GM12891 (cell line): ENCODE measurements at places on chromosomes 6 and 20.
A peak's percentile ranks its signal among the peaks of the same experiment; 100 is the strongest.

DNA sequence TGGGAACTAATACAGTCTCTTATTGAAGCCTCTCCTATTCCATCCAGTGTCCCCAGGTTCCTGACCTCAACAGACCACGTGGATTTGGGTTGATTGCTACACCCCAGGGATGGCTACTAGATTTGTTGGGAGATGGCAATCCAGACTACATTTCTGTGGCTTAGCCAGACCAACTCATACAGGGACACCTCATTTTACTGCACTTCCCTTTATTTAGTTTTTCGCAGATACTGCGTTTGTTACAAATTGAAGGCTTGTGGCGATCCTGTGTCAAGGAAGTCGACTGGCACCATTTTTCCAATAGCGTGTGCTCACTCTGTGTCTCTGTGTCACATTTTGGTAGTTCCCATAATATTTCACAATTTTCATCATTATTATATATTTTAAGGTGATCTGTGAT lies 10.3 kb upstream of the MTRF1L start:
- no peak for DNase-seq

DNA sequence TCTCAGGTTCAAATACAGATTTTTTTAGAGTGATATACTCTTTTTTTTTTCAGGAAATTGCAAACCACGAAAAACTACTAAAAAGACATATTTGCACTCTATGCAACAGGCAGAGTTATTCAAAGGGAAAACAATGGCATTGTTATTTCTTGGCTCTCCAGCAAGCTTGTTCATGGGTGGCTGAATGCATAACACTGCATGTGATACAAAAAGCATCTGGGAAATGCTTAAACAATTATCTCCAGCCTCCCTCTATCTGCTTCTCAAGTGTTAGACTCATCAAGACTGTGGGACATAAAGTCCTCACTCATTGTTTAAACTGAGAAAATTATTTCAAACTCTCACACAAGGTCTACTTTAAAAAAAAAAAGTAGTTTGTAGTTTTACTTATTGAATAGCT lies 7.3 kb upstream of the COL12A1 start:
- DNase-seq: no peak

DNA sequence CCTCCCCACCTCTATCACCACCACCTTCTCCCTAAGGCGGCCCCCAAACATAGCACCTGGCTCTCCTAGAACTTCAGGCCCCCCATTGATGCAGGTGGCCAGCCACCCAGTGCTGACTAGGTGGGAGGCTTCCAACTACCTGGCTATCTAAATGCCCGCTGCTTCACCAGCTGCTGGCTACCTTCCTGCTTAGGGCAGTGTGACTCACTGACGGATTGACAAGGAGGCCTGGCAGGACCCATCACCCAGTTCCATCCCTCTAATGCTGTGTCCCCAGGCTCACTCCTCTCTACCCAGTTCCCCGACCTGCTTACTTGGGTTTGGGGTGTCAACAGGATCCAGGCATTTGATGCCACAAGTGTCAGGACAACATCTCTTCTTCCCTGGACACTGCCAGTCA lies 1.1 kb downstream of the SLPI start:
- no peak for DNase-seq

- DNase-seq: no peak
These were observed 250.7 kb upstream of the JARID2 start for GRCh38 chr6:14995208-14995607.

- no peak for DNase-seq
These were observed 53.0 kb downstream of the SMOC2 start for GRCh38 chr6:168493976-168494375.

DNA sequence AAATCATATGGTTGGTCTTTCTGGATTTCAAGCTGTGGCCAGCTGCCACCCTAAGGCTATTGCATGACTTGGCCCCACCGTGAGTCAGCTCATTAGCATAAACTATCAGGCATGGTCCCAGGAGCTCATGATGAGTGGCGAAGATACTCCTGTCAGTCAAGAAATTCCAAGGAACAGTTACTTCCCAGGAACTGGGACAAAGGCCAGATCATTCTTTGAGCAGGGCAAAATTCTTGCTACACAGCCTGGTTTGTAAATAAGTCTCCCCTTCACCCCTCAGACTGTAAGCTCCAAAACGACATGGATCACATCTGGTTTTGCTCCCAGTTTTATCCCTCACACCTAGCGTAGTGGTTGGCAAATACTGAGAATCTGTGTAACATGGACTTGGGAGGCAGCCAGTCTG lies 33.0 kb upstream of the KIAA1586 start:
- no peak for DNase-seq

GRCh38 chr20:22429175-22430153 lies 154.9 kb downstream of the FOXA2 start:
- no peak for DNase-seq

DNA sequence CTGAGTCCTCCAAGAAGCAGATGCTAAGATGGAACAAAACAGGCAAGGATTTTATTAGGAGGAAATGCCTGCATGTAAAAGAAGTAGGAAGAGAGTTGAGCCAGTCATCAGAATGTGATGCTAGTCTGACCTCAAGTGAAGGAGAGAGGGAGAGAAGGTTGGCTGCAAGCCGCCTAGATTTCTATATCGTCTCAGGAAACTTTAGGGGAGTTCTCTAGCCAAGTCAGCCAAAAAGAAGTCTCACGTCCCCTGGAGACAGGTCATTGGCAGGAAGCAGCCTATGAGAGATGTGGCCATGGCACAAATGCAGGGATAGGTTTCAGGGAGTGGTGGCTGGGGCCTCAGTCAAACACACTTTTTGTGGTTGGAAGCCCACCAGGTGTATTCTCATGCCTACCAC lies 378.0 kb downstream of the CD109 start:
- no peak for DNase-seq

GRCh38 chr20:9280666-9281065 lies 211.8 kb downstream of the PLCB4 start:
- DNase-seq: no peak

DNA sequence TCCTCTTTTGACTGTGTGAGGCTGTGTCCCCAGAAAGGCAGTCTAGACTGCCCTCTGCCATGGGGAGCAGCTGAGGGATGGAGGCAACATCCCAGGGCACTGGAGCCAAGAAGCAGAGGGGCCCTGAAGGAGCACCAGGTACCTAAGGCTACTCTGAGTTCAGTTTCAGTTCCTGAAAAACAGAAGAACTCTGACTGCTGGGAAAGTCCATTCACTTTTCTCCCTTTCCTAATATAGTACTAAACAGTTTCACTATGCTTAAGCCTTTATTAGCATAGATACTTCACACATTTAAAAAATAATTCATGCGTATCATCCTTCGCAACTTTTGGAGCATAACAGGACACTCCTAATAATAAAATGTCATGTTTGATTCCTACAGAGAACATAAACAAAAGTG lies 130.0 kb downstream of the FOXC1 start:
- peak; percentile 50 for DNase-seq

DNA sequence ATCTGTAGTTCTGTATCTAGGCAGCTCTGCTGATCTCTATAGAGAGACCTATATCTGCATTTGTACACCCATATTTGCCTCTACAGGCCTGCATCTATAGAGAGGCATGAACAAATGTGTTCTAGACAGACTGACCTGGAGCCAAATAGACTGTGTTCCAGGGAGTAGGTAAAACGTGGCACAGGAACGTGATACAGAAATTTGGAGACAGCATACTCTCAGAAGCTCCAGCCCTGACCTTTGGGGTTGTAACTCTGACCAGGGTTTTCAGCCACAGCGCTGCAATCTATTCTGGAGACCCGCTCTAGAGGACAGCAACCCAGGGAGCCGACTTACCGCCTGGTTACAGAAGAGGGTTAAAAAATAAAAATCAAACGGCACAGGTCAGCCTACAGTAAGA lies 983 bp downstream of the RBBP9 start:
- no peak for DNase-seq

DNA sequence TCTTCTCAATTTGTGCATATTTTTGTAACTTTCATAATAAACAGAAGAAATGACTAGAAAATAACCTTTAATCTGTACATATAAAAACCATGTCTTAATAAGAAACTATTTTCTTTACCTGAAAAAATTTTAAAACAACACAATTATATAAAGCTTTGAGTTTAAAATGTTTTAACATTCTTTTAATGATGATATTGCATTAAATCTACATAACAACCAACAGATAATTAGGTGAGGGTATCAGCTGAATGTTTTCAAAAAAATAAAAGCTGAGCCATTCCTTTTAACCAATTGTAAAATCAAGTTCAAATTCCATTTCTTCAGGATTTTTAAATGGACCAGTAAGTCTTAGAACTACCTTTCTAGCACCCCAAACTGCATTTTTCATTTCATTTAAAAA lies 1185.0 kb upstream of the CITED2 start:
- DNase-seq: no peak

DNA sequence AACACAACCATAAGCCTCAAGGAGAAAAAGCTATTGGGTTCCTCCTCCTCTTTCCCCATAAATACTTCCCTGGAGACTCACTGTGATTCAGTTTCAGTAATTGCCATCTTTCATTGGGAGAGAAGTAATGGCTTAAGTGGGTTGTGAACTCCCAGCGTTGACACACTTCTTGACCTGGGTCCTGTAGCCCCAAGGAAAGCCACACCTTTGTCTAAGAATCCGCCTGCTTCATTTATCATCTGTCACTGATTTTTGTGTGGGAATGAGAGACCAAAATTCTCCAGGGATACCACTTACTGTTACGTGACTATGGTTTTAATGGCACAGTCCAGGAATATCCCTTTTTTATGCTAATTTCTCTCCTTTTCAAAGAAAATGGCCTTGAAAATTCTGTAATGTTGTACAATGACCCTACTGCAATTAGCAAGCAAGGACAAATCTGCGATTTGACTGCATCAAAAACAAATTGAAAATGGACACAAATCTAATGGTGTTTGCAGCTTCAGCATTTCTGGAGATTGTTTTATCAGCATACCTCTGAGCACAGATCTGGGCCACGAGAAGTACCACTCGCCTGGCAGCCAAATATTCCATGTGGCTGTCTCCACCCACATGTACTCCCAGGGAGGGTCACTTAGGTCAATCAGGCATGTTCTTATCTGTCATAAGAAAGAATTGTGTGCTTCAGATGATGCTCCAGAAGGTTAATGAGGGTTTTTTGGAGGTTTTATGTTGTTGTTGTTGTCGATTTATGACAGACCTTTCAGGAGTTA lies 29.8 kb downstream of the DCBLD1 start:
- DNase-seq: no peak

DNA sequence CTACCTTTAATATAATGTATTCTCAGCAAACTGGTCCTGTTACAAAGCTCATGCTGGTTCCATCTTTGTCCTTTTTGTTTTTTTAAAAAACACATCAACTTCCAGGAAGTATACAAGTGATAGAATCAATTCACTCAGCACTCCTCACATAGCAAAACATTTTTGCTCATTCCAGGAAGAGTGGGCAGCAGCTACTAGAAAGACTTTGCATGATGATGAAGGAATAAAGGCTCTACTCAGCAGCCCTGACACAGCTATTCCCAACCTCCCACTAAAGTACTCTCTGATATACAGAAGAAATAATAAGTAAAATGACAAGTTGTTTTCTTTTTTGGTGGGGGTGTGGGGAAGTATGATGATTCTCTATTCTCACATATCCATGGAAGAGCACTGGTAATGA lies 61.2 kb downstream of the RGS17 start:
- DNase-seq: no peak

DNA sequence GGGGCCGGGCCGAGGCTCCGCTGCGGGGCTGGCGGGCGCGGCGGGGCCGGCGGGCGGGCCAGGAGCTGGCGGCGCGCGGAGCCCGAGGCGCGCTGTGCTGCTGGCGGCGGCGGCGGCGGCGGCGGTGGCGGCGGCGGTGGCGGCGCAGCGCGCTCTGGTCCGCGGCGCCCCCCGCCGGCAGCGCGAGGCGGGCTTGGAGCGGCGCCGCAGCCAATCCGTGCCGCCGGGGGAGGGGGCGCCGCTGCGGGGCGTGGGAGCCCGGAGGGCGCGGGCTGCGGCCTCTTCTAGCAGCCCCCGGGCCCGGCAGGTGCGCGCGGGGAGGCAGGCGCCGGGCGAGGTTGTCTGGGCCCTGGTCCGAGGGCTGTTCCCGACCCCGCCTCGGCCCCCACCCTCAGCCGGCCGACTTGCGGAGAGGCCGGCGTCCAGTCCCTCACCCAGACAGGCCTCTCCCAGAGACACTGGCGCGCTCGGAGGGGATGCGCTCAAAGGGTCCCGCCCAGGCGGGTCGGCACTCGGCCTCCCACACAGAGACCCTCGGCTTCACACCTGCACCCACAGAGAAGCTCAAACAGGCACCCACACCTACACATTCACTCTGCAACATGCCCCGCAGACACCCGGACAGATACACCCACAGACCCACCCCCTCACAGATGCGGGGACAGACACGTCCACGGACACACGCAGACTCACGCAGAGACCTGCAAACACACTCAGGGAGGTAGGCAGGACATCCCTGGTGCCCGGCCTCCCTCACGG lies at the start of gene RIMS4:
Gene RIMS4, minus strand, starts transcription at position 156 of the 759 bp plus-strand sequence. CDS start 275 bp downstream, outside the sequence.
- peak; percentile 46 for DNase-seq

GRCh38 chr6:34131326-34132290 lies 14.3 kb downstream of the GRM4 start:
- no peak for DNase-seq

DNA sequence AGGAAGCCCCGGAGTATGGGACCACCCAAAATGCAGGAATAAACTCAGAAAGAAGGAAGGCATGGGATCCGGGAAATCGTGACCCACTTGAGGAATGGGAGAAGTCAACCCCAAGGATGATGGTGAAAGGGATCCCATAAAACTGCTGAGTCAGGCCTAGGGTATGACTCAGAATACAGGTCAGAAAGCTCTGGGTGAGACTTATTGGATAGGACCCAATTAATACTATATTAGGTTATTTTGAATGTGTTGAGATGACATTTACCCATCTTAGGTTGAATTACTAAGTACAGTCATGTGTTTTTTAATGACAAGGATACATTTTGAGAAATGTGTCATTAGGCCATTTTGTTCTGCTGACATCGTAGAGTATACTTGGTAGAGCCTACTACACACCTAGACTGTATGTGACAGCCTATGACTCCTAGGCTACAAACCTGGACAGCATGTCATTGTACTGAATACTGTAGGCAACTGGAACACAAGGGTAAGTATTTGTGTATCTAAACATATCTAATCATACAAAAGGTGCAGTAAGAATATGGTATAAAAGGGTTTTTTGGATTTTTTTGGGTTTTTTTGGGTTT lies 17.1 kb upstream of the HIVEP1 start:
- no peak for DNase-seq

GRCh38 chr6:28311139-28311823 lies 24.7 kb downstream of the ZSCAN31 start:
- no peak for DNase-seq

- DNase-seq: peak; percentile 1
These were observed 382.4 kb upstream of the ADGRB3 start for GRCh38 chr6:68252632-68253031.

GRCh38 chr20:36957875-36958667 lies 6.6 kb upstream of the SAMHD1 start:
- no peak for DNase-seq

DNA sequence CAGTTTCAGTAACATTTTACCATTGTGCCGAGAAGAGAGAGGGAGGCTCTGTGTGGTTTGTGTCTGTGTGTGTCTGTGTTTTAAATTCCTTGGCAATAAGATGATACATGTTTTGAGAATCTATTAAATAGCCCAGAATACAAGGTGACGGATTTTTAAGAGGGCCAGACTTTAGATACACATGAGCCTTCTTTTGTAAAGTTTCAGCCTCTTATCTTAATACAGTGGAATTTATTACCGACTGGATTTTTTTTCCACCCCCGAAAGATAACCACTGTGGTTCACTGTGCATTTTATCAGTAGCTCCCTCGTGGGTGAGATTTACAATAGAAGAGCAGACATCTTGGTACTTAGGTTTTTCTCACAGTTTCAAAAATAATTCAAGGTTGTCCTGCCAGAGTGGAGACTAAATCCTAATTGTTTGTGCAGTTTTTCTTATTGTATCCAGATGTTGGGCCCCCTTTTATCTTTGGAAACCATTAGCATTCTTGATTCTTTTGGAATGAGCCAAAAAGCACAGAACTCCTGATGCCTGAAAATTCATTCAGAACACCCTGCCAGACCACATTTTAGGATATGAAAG lies 49.9 kb downstream of the STK4 start:
- no peak for DNase-seq
